CD4-positive, alpha-beta memory T cell (primary cell): ENCODE measurements at places on chromosomes 1 and 21.

- H3K27ac ChIP-seq = no peak overlapping the region
- no peaks in the 10 kb centered on the region for H3K27me3 ChIP-seq
- H3K4me1 ChIP-seq = no peaks in the 10 kb centered on the region
- peak; percentile 26 for DNase-seq
- no peak overlapping the region for H3K4me3 ChIP-seq
- no peaks in the 10 kb centered on the region for H3K36me3 ChIP-seq
Measured at GRCh38 chr1:3483801-3484444, 29.5 kb downstream of the ARHGEF16 start.

- no peak overlapping the region for H3K27ac ChIP-seq
- H3K4me1 ChIP-seq = no peaks in the 10 kb centered on the region
- no peaks in the 10 kb centered on the region for H3K27me3 ChIP-seq
Measured at GRCh38 chr1:199687321-199687720, 340.2 kb upstream of the NR5A2 start.

DNA sequence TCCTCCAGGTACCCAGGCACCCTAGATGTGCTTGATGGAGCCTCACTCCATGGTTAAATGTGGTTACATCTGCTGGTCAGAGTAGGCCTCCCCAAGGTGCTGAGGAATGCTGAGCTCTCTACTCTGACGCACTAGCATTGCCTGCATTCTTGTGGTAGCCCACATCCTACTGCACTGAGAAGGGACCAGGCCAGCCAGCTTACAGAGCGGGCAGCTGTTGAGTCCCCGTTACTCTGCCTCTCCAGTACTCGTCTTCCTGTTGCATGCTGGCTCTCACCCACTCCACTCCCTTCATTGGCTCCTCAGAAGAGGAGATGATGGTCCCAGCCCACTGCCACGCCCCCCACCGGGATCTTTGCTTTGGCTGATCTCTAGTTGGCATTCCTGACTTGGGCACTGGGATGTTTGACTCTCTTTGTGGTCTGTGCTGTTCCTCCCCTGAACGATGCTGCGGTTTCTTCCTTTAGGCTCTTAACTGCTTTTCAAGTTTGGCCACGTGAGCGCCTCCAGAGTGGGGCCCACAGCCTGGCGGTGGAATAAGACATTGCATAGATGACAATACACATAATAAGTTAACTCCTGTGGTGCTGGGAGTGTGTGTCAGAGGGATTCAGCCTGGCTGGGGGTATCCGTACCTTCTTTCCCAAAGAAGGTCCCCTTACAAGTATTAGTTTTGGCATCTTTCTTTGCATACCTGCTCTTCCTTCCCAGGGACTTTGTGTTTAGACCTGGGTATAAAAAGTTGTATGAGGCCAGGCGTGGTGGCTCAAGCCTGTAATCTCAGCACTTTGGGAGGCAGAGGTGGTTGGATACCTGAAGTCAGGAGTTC, 18.6 kb downstream of the AZIN2 start:
- peak overlapping the region; percentile 28 for H3K4me3 ChIP-seq
- peak; percentile 88 for DNase-seq
- peak overlapping the region; percentile 41 for H3K27ac ChIP-seq
- no peaks in the 10 kb centered on the region for H3K36me3 ChIP-seq

- no peaks in the 10 kb centered on the region for H3K36me3 ChIP-seq
- no peak overlapping the region for H3K27ac ChIP-seq
- no peaks in the 10 kb centered on the region for H3K27me3 ChIP-seq
- H3K4me1 ChIP-seq = no peaks in the 10 kb centered on the region
- no peak for DNase-seq
- H3K4me3 ChIP-seq = no peak overlapping the region
Measured at GRCh38 chr1:19534281-19534680, 48.9 kb upstream of the CAPZB start.

- DNase-seq = no peak
- H3K27ac ChIP-seq = peak overlapping the region; percentile 40
- H3K4me1 ChIP-seq = peaks cover 20% of the 10 kb centered on the region
Measured at GRCh38 chr1:185693654-185694053, 40.5 kb upstream of the HMCN1 start.

- no peak overlapping the region for H3K4me3 ChIP-seq
- no peaks in the 10 kb centered on the region for H3K36me3 ChIP-seq
- no peak for DNase-seq
- no peak overlapping the region for H3K27ac ChIP-seq
Measured at GRCh38 chr1:11352816-11353799, 80.1 kb downstream of the UBIAD1 start.
